ENCODE measurements at places on chromosomes 13 and 19.

- DNase-seq = no peak
Measured at GRCh38 chr19:9139609-9140158, 513 bp upstream of the ZNF317 start.

DNA sequence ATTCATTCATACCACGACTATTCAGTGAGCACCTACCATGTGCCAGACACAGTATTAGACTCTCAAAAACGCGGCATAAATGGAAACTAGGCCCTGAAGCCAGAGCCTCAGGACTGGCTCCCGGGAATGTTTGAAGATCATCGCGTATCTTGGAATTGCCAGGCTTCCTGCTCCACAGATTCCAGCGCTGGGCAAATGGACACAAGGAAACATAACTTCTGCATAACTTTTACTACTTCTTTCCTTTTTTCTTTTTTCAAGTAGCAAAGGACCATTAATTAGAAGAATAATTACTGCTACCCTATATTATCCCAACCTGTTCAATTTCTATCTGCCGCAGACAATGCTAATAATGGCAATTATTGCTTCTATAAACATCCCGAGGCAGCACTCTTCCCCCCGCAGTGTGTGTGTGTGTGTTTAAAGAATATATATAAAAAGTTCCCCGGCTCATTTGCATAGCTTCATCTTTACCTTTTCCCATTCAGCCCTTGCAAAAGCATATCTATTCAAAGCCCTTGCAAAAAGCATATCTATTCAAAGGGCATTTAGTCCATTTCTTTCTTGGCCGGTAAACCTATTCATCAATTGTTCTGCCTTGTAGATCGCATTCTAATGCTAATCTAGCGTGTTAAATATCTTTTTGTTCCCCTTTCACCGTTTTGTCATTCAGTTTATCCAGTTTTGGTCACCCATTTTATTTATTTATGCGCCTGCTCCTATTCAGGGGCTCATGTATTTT is 6.1 kb downstream of the SOX21 start:
- no peak for DNase-seq

DNA sequence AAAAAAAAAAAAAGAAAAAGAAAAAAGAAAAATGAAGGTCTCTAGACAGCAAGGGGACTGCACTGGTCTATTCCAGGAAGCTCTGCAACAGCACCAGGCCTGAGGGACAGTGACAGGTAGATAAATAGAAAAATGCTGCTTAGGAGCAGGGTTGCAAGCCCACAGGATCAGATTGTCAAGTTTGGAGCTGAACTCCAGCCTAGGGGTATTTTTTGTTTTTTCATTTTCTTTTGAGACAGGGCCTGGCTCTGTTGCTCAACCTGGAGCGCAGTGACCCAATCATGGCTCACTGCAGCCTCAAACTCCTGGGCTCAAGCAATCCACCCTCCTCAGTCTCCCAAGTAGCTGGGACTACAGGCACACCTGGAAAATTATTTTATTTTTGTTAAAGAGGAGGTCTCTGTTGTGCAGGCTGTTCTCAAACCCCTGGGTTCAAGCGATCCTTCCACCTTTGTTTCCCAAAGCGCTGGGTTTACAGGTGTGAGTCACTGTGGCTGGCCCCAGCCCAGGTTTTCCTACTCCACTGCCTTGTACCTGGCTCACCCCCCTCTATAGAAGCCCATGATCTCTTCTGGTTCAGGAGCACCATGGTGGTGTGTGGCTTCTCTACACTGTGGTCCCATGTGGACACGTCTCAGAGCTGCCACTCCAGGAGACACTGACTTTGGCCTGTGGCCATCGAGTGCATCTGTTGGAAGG is 23.9 kb downstream of the POP4 start:
- DNase-seq = no peak

- no peak for DNase-seq
Measured at GRCh38 chr13:106560821-106561220, 7.1 kb downstream of the ARGLU1 start.

DNA sequence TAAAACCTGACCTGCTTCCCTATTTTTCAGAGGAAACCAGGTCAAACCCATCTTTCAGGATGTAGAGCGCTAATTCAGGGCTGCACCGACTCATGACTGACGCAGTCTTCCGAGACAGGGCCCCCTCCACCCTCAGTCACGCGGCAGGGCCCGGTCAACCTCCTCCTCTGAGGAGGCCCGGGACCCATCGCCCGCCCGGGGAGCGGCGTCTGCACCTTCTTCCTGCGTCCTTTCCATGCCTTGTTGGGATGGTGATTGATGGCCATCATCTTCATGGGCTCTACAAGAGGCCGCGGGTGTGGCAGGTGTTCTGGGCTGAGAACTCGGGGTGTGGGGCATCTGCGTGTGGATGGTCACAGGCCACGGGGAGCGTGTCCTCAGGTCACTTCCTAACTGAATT is 26.0 kb downstream of the GRTP1 start:
- no peak for DNase-seq

DNA sequence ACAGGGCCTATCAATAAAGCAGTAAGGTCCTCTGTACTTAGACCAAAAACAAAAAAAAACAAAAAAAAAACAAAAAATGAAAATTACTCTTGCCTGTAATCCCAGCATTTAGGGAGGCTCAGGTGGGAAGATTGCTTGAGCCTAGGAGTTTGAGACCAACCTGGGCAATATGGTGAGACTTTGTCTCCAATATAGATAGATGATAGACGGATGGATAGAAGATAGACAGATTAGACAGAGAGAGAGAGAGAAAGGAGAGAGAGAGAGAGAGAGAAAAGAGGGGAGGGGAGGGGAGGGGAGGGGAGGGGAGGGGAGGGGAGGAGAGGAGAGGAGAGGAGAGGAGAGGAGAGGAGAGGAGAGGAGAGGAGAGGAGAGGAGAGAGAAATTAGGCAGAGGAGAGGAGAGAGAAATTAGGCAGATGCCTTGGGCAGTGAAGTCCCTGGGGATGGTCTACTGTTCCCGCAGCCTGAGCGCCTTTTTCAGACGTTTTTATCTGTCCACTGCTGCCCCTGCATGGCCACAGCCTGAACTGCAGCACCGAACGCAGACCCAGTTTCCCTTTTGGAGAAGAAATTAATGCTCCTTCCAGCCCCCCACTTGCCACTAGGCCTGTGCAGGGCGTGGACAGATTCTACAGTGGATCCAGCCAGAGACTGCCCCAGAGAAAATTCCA is 9.8 kb upstream of the ZNF627 start:
- peak; percentile 73 for DNase-seq
